Muscle of back (tissue), 13 donors: ENCODE measurements at places on chromosomes 3 and 15.
A peak's percentile ranks its signal among the peaks of the same experiment; 100 is the strongest.

DNA sequence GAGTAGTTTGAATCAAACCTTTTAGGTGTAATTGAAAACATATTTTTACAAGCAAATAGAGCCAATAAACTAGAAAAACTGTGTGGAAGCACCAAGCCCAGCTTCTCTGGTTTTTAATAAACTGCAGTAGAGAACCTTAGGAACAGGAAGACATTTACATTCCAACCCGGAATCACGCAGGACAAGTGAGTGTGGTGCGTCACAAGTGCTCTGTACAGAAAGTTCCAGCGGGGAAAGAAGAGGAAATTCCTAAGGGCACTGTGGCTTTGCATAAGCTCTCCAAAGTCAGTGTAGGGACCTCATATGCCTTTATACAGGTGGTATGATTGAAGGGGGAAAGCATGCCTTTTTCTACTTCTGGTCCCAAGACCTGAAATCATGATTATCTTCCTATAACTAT is 21.6 kb downstream of the COL8A1 start:
- no peak for DNase-seq

DNA sequence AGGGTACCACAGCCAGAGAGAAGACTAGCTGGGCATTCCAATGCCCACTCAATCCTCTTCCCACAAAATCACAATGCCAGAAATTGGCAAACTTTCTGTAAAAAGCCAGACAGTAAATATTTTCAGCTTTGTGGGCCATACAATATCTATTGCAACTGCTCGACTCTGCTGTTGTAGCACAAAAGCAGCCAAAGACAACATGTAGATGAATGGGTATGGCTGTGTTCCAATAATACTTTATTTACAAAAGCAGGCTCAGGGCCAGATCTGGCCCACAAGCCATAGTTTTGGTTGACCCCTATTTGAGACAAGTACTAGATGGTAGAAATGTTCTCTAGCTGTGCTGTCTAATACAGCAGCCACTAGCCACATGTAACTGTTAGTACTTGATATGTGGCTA is 330.9 kb downstream of the ERC2 start:
- DNase-seq = no peak

DNA sequence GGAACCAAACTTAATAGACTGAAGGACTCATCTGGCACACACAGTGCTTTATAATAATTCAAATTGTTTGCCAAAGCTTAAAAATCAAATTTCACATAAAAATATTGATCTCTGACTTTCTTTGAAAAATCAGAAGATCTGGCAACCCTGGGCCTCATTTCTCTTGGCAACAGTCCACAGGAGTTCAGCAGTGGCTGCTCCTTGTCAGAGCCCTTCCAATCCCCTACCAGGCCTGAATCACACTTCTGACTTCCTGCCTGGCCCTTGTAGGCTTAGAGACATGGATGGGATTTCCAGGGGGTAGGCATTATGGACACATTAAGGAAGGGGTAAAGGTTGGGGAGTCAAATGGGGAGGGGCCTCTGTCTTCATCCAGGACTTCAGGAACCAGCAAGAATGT is 55.5 kb downstream of the PLS1 start:
- no peak for DNase-seq

- DNase-seq = peak; percentile 91
Observed at GRCh38 chr3:29758434-29759322, 477.8 kb downstream of the RBMS3 start.

- no peak for DNase-seq
Observed at GRCh38 chr15:68640791-68641331, 62.1 kb downstream of the CORO2B start.
